Stimulated activated CD8-positive, alpha-beta memory T cell treated with anti-CD3 and anti-CD28 coated beads, Interleukin-4, amount 100 ng/mL, for 1 hour (primary cell): ENCODE measurements at places on chromosomes 12 and 14.

DNA sequence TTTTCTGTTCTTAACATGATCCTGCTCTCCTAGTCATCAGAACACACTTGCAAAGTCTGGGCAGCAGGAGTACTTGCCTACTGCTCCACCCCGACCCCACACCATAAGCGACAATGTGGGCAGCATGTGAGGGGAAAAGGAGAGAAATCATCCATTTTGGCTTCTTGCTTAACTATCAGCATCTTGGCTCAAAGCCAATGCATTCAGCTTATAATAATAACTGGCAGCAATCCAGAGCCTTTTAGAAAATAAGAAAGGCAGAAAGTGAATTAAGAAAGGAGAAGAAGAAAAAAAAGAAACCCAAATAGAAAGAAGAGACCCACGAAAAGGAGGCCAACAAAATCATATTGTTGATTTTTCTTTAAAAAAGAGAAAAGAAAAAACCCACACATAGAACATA is 930.8 kb downstream of the BCL11B start:
- DNase-seq: no peak

DNA sequence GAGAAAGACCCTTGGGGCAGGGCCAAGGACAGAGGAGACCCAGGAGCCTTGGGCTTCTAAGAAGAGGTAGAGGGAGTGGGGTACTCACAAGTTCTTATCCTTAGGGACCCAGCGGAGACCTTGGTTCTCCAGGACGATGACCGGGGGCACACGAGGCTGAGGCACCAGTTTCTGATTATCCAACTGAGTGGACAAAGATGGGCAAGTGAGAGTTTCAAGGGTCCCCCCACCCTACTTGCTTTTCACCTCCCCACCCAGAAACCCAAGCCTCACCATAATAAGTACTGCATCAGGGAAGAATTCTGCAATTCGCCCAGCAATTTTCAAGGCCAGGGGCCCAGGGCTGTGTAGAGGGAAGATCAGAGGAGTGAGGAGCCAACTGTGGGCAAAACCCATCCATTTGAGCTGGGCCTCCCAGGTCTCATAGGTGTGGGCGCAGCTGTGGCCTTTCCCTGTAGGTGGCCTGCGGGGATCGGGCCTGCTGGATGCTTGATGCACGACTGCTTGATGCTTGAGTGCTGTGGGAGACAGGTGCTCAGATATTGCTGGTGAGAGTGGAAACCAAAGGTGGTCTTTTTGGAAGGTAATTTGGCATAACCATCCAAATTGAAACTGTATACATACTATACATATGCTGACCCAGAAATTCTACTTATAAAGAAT is 2.0 kb downstream of the EMC9 start:
- no peak for DNase-seq

- no peak for DNase-seq
These were observed 57.1 kb upstream of the SLCO1B1 start for GRCh38 chr12:21073822-21074460.

DNA sequence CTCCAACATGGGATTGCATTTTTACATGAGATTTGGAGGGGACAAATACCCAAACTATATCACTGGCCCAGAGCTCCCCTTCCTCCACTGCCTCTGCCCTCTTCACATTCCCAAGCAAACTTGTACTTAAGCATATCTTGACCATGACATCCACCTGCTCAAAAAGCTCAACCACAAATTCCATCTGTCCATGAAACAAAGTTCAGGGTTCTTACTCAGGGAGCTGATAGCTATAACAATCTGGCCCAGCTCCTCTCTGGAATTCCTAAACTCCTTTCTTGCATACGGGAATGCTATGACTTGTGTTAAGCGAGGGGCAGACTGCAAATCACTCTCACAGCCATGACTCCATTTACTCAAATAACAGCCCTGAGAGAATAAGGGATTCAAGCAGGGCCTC is 152.1 kb downstream of the GALC start:
- no peak for DNase-seq

GRCh38 chr12:51678086-51678724 is 87.2 kb downstream of the SCN8A start:
- DNase-seq: no peak

DNA sequence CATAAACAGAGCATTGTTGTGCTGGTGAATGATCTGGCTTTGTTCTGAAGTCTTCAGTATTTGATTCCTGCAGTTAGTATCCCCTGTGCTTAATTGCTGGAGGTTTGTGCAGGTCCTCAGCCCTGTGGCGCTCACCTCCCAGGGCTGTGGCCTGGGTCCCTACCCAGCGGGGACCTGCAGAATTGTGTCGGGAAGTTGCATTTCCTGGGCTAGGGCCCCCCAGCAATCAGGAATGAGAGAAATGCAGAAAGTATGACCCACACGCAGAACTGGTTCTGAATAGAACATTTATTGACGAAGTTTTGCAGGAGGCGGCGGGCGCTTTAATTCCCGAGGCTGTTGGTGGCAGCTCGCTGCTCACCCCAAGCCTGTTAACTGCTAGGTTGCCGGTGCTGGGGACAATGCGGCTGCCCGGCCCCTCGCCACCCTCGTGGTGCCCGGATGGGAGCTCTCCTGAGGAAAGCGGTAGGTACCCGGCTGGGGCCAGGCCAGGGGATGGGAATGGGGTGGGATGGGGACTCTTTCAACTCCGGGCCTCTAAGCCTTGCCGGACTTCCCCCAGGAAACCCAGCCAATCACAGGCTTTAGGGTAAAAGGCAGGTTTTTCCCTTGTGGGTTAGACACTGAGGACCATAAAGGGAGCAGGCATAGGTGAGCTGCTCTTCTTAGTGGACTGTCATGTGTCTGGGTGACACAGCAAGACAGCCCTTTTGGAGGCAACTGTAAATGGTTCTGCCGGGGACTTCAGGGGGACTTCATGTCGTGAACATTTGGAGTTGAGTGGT is 11.6 kb downstream of the PLEKHG3 start:
- DNase-seq: no peak

DNA sequence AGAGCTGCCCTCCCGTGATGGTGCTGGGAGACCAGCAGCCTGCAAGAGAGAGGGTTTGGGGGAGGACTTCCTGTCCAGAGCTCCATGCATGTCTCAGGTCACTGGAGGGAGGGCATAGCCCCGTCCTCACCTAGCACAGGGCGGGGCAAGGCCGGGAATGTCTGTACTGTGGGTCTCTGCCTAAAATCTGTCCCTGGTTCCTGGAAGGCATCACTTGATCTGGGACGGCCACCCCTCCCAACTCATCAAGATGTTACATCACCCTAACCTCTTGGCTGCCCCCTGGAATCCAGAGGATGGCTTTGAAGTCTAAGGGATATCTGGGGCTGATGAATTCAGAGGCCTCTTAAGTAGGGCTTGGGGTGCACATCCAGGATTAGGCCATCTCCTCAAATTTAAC is 37.0 kb upstream of the MEG3 start:
- no peak for DNase-seq

- no peak for DNase-seq
These were observed 24.2 kb downstream of the ZNF664 start for GRCh38 chr12:123997033-123997822.

- DNase-seq: no peak
These were observed 25.1 kb downstream of the SOCS2 start for GRCh38 chr12:93597608-93598007.

- no peak for DNase-seq
These were observed 79.1 kb upstream of the HECTD1 start for GRCh38 chr14:31286456-31287293.

DNA sequence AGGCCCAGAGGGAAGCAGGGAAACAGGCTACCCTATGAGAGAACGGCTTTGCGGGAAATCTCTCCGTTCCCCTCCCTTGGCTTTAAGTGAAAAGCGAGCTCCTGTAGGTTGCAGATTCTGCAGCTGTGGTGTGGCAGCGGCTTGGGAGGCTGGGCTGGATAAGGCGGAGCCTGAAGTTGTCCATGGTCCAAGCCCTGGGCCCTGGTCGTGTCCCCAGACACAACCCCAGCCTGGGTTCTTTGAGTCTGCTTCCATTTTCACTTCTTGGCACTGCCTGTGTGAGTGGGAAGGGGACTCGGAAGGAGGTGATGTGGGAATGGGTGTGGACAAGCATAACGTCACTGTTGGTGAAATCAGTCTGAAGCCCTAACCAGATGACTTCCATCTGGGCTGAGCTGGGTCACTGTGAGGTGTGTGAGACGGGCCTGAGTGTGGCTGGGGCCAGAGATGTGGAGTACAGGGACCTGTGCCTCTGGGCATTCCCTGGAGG is 43.0 kb upstream of the CTDSP2 start:
- no peak for DNase-seq

DNA sequence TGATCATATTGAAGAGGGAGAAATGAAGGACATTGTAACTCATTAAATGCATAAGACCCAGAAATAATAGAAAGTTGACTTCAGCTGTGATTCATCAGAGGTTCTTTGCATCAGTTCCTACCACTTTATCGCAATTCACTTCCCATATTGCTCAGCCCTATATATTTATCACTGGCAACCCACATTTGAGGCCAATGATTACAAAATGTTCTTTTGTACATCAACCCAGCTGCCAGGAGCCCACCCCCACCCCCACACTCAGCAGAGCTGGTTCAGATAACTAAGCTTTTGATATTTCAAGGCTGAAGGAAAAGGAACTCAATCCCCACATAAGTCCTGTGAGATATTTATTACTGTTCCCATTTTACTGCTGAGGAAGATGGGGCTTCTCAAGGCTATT is 51.2 kb upstream of the TMPO start:
- DNase-seq: no peak

DNA sequence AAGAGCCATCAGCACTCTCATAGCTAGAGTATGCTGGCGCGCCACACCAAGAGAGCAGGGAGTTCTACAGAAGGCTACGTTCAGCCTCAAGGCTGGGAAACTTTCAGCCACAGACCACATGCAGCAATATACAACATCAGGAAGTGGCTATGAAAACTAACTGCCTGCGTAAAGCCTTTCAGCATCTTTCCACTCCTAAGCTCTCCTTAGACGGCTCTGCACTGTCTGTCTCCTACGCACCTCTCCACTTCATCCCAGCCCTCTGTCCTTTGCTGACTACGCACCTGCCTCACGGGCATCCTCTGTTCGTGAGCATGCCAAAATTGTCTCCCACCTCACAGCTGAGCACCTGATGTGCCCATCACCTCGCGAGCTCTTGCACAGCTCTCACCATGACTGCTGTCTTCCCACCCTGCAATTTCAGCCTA is 9.7 kb downstream of the MPHOSPH9 start:
- DNase-seq: peak; percentile 11

GRCh38 chr14:80172375-80173051 is 38.8 kb downstream of the DIO2 start:
- DNase-seq: no peak

DNA sequence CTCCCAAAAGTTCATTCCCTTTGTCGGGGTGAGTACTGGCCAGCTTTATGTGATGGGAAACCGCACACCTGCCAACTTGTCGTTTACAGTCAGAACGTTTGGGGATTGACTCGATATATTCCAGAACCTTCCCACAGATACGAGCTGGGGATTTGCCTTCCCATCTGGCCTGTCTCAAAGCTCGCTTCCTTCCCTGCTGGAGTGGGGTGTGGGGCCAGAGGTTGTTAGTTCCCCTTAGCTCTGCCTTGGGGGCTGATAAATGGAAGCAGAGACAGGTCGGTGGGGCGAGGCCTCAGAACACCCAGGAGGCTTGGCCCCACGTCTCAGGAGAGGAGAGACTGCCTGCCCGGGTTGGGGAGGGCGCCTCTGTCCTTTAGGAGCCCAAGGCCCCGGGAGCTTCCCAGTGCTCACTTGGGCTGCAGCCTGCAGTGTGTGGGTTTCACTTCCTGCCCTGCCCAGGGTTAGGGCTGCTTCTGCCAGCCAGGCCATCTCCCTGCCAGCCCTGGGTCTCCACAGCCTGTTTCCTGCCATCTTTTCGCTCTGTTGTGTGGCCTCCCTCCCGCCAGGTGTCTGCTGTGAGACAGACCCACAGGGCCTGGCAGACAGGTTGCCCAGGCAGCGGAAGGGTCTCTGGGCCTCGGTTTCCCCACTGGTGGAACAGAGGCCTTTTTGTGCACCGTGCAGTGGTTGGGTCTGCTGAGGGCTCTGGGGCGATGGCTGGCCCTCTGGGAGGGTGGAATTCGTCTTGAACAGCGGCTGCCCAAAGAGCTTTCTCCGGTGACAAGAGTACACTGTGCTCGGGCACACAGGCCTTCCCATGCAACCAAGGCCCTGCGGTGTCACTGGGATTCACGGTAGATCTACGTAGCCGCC is 8.1 kb upstream of the TEX22 start:
- DNase-seq: no peak

DNA sequence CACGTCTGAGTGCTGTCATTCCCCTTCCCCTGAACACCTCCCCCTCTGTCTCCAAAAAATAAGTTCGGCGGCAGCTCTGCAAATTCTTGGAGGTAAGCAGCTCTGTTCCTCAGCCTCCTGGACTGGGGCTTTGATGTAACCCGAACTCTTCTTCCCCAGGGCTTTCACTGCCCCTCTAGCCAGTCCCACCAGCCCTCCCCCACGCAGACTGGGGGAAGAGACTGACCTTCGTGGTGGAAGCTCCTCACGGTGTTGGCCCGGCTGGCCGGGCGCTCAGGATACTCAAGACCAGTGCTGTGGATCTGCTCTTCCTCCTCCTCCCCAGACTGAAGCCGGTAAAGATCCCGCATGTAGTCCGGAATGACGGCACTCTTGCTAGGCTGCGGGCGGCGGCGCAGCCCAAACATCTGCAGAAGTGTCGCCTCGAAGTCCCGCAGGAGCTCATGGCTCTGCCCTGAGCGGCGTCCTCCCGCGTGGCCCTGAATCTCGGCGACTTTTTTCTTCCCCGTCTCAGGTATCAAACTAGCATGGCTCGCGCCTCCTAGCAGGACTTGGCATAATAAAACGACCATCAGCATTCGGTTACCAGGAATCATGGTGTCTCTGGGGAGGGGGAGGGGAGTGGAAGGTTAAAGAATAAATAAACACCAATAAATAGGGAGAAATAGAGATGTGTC is 4.9 kb downstream of the BMP4 start:
- DNase-seq: no peak

DNA sequence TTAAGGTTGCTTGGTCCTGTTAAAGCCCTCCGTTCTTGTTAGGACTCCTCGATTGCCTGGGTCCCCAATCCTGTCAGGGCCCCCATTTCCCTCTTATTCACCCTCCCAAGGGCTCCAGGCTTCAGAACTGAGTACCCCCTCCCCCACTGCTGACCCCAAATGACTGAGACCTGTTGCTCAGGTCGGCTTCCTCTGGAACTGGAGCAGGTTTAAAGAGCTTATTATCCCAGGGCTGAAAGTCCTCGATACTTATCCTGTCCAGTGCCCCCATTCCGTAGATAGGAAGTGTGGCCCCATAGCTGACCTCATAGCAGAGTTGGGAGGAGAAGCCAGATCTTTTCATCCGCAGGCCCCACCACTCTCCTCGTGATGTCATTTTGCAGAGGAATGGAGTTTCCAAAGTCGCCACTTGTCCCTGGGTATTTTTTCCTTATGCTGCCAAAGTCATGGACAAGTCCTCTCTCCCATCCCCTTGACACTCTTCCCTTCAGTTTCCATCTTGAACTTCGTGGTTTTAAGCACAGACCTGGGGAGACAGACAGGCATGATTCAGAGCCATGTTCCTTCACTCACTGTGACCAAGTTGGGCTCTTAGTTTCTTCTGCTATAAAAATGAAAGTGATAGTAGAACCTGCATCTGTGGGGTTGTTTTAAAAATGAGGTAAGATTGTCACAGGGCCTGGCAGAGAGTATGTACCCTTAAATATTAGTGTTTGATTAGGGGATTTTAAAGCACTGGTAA is 1.2 kb downstream of the USP30 start:
- DNase-seq: no peak
